Purkinje cell (primary cell): ENCODE measurements at places on chromosomes 13 and 19. TPM values are rescaled to one million over a fixed set of nuclear protein-coding genes. Genes with fewer than 3 reads are reported as not detected.

The SPC24 gene
- 1.0 TPM in 1 of 2 replicates, not detected in the other for polyA plus RNA-seq

The TNFRSF19 gene
- 0.32 and 1.0 TPM in 2 replicates for polyA plus RNA-seq

The SERTAD3 gene
- 0.43 and 2.0 TPM in 2 replicates for polyA plus RNA-seq

The THSD8 gene
- 3.0 TPM in 1 of 2 replicates, not detected in the other for polyA plus RNA-seq

The ZNF554 gene
- 3.1 and 3.9 TPM in 2 replicates for polyA plus RNA-seq
